Progenitor cell of endocrine pancreas (in vitro differentiated cells): ENCODE measurements at places on chromosomes 7 and 10.

- DNase-seq = no peak
Measured at GRCh38 chr10:26326851-26327250, 110.3 kb downstream of the GAD2 start.

DNA sequence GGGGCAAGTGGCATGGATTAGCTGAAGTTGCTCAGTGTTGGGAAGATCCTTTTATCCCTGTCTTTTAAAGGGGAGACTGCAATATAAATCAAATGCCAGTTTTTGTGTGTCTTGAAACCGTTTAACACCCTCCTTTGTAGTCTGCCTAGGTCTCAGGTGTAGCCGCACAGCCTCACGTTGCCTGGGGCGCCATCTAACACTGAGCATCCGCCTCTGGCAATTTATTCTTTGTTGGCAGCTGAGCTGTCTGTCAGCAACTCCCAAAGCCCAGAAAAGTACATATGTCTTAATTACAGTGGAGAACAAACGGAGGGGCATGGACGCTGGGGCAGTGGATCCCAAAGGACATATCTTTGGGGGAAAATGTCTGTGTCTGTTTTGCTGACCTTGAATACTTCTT is 254.7 kb downstream of the STK31 start:
- no peak for DNase-seq

DNA sequence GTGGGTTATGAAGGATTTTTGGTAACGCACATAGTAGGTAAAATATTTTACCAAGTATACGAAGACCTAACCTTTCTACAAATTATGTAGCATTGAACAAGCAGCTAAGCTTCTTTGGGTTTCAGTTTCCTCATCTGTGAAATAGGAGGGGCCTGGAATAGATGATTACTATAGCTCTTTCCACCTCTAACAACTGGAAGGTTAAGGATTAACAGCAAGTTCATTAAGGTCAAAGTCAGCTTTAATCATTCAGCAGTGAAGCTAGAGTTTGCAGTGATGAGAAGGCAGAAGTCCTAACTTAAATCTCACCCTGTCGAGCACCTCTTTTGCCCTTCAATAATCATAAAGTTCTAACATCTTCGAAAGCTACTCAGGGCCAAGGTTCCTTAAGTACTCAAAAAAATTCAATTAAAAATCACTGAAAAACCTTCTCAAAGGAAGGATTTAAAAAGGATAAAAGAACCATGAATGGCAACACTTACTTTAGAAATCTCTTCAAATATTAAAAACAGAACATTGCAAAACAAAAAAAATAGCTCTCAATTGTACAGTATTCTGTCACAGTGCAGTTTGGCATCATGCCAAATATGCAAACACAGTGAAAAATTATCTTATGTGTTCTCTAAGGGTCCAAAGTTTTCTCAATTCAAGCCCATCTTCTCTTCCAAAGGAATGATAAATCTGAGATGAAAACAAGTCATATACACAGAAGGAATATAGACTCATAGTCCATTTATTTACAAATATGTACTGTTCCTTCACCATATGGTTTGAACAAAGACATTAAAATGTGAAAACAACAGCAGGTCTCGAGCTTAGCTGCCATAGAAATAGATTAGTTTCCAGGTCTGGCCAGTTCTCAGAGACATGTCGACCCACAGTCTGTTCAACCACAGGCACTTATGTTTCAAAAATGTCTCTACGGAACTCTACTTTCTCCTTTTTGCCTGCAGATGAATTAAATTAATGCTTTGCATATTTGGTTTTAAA is 152.0 kb upstream of the SLC13A1 start:
- DNase-seq = no peak

DNA sequence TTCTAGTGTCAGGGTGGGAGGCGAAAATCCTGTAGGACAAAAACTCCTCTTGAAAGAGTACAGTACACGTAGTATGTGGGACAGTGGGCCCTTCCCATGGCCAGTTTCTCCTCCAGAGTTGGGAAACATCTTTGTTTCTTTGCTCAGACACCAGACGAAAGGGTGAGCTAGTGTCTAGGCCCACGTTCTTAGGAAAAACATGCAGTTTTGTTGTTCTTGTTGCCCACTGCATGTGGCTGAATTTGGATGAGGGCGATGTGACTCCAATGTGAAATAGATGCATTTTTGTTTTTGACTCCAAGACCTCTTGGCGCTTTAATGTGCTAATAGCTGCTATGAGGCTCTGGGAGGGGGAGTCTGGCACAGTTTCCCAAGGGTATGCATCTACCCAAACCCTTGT is 100.8 kb downstream of the ATXN7L1 start:
- DNase-seq = no peak

- DNase-seq = no peak
Measured at GRCh38 chr10:52479567-52479966, 165.5 kb downstream of the DKK1 start.

- no peak for DNase-seq
Measured at GRCh38 chr7:151454305-151454704, 14.4 kb upstream of the CRYGN start.

- no peak for DNase-seq
Measured at GRCh38 chr10:15897287-15897686, 37.0 kb upstream of the MINDY3 start.

DNA sequence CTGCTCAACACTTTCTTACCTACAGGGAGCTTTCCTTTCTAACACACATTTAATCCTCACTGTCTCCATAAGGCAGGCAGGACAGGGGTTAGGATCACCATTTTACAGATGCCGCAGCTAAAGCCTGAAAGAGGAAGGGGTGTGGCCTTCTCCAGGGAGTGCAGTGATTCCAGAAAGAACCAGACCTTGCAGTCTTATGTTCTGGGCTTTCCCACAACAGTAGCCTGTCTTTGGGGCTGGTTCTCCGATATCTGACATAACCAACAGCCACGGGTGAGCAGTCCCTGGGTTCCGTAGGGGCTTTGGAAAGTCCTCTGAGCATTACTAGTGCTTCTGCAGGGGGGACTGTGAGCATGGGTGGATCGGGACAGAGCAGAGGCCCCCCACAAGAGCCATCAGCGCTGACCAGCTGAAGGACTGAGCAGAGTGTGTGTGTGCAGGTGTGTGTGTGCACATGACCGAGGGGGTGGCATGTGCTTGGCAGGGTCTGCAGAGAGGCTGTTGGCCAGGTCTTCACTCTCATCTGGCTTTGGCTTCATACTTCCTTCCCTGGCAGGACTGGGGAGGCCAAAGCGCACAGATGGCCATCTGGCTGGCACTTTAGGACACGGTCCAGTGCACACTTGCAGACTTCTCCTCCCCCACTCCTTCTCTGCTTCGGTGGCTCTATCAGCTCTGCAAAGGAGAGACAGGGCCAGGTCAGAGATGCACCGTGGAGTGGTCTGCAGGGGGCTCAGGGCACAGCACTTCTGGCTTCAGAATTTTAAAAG is 400.3 kb downstream of the RPS24 start:
- no peak for DNase-seq

DNA sequence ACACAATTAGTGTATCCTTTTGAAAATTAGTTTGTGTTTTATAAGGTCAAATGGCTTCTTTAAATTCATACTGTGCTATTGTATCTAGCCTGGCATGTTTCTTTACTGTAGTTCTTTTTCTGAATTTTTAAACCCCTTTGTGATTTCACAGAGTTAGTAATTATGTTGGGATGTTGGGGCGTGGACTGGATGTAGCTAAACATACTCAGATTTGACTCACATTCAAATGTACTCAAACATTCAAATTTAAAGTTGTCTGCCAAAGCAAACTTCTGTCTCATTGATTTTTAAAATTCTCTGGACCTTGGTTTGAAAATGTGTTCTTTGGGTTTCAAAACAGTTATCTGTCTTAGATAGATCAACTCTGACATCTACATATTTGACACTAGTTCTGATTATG is 7.2 kb upstream of the NRP1 start:
- no peak for DNase-seq

DNA sequence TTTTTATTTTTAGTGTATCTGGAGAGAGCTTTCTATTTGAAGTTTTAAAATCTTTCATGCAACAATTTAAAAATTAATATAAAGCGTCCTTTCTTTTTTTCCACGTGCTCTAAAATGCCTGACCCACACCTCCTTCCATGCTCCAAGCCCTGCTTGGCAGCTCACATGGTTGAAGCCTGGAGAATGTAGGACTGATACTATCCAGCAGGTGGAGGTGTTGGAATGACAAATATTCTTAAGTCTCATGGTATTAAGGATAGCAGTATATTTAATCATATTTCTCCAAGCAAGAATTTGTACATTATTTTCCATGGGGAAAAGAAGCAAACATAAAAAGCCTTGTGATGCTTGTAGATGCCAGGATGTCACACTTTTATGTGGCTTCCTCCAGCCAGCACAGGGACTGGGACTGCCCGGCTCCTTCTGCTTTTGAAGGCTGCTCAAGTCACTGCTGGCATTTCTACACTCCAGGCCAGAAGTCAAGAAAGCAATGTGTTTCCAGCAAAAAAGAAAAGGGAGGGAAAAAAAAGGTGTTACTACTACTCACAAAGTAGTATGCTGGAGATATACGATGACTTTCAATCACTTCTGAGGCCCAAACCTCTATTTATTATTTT is 49.7 kb downstream of the BZW2 start:
- peak; percentile 15 for DNase-seq

DNA sequence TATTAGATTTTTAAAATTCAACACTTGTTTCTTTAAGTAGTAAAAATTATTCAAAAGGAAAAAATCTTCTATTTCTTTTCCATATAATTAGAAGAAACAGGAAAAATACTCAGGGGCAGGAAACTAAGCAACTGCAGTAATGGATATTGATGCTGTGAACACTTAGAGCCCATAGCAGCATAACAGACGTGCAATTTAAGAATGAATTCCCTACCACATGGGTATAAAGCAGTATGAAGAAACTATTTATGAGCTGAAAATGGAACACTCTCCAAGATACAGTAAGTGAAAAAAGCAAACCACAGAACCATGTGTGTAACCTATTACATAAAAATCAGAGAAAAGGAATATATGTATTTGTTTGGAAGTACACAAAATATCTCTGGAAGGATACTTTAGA is 30.8 kb downstream of the ARHGAP19 start:
- no peak for DNase-seq

DNA sequence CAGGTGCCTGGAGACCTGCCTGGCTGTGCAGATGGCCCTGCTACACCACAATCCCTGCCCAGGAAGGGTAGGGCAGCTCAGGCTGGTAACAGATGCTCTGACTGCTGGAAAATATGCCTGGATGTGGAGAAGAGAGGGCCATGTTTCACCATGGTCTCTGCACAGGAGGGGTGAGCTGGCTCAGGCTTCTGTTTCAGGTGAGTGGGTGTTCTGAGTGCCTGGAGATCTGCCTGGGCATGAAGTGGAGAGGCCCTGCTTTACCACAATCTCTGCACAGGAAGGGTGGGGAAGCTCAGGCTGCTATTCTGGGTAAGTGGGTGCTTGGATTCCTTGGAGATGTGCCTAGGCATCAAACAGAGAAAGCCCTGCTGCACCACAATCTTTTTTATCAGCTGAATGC is 350.1 kb downstream of the KIF20B start:
- no peak for DNase-seq

DNA sequence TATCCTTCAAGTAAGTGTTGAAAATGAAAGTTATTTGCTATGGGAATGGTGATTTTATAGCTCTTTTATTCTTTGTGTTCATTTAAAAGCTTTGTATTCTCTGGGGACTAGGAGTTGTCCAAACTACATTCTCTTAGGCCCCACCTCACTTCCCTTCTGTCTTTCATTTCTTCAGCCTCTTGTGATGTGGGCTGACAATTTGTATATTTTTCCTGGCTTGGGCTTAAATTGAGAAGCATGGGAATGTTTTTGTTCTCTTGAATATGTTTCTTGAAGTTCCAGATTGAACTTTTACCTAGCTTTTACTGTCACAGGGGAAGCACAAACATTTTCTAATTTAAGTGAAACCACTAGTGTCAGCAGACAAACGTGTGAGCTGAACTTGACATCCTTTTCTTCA is 27.9 kb downstream of the BBS9 start:
- no peak for DNase-seq

- DNase-seq = no peak
Measured at GRCh38 chr10:59079386-59080226, 96.8 kb upstream of the PHYHIPL start.

- DNase-seq = no peak
Measured at GRCh38 chr7:158795272-158795671, 34.0 kb downstream of the ESYT2 start.

DNA sequence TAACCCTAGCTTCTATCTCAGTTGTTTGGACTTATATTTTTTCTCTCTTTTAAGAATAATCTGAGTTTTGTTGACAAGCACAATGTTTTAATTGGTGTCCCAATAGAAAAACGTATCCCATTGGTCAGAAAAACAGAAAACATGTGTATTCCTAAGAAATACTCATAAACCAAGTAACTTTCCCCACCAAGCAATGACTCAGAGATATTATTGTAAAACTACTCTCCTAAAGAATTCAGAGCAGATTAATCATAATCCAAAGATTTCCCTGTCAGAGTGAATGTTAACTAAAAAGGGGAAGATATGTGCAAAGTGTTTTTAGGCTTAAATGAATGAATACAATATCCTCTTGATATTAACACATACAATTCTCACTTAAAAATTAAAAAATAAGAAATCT is 29.4 kb upstream of the MBL2 start:
- no peak for DNase-seq

GRCh38 chr10:21532694-21533466 is 1.2 kb upstream of the MLLT10 start:
- DNase-seq = no peak

- no peak for DNase-seq
Measured at GRCh38 chr7:1901431-1902210, 231.5 kb downstream of the ELFN1 start.

GRCh38 chr7:2209961-2210323 is 22.8 kb downstream of the MAD1L1 start:
- DNase-seq = no peak

- no peak for DNase-seq
Measured at GRCh38 chr7:7816084-7816483, 97.7 kb upstream of the RPA3 start.

- DNase-seq = no peak
Measured at GRCh38 chr10:86945361-86946212, 11.8 kb downstream of the MMRN2 start.

DNA sequence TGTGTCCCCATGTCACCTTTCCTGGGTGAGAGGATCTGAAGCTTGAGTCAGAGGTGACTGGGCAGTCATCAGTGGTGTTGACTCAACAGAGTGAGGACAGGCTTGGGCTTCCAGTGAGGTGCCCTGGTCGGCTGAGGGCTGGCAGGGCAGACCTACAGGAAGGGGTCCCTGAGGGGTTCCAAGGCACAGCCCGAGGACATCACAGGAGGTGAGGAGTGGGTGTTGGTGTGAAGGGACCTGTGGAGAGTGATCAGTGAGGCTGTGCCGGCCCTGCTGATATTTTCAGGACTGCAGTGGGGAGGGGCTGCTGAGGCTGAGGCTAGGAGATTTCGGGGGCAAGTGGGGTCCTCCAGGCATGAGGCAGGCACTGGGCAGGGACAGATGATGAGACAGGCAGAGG is 545.5 kb downstream of the TCERG1L start:
- DNase-seq = no peak

- DNase-seq = no peak
Measured at GRCh38 chr7:142482891-142483658, 225.2 kb upstream of the PRSS58 start.

GRCh38 chr10:29257106-29257783 is 31.6 kb upstream of the LYZL1 start:
- no peak for DNase-seq

GRCh38 chr10:95445223-95445836 is 115.8 kb downstream of the SORBS1 start:
- DNase-seq = no peak
